ENCODE measurements at places on chromosomes 6 and 20.

DNA sequence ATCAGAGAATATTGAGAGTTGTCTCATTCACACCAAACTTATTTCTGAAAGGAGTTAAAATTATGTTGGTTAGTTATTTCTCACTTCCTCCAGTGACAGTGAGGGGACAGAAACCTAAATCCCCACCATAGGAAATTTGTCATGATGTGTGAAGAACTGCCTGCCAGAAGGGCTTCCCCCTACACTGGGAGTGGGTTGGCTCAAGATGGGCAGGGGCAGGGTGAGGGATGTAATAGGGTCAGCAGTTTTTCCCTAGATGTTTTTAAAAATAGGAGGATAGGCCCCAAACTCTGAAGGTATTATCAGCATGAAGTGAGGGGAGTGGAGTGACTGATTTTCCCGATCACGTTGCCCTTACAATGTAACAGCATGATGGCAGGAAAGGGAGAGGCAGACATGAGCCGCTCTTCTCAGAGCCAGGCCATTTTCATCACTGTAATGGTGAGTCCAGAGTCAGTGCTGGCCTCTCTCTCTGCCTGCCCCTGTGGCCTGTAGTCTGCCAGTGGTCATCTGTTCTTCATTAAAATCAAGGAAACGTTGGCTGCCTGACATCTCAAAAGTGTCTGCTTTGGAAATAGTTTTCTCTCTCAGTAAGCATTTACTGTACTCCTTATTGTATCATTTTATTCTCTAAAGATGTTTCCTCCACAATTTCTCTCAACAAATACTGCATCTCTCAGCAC is 59.8 kb upstream of the SYNJ2 start:
- no peaks in the 10 kb centered on the region for H3K4me1 ChIP-seq
- H3K27ac ChIP-seq: no peak overlapping the region
- no peak for DNase-seq
- H3K36me3 ChIP-seq: peaks cover 44% of the 10 kb centered on the region
- H3K27me3 ChIP-seq: no peaks in the 10 kb centered on the region

GRCh38 chr20:20150241-20150640 is 97.9 kb downstream of the CFAP61 start:
- no peak for DNase-seq
- no peak overlapping the region for H3K4me3 ChIP-seq
- H3K27ac ChIP-seq: no peak overlapping the region
- H3K36me3 ChIP-seq: no peaks in the 10 kb centered on the region

DNA sequence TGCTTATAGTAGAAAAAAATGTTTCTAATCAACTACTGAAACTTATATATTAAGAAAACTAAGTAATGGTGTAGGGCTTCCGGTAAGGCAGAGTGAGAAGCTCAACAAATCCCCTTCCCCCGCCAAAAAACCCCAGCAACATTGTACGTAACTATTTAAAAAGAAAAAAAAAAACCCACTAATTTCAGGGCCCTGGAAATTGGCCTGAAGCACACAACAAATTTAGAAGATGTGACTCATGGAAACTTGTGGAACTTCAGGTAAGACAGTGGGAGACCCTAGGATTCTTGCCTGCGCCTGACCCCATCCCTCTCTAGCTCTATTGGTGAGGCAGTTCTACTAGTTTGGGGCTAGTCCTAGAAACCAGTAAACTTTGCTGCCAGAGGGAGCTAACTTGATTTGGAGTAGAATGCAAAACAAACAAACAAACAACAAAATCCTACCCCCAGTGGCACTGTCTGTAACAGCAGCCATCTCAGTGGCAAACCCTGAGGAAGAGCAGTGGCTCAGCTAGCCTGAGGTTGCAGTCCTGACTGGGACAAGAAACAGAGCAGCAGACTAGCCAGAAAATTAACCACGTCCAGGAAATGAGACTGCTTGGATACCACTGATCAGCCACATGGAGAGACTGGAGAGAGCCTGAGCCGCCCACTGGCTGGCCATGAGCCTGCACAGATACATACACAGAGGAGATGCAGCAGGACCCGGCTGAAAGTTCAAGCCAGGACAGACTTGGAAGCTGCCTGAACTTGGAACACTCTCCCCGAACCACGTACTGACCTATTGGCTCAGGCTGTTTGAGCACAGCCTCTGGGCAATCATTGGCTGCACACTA is 135.1 kb downstream of the TBXT start:
- no peak overlapping the region for H3K4me3 ChIP-seq
- H3K4me1 ChIP-seq: no peaks in the 10 kb centered on the region
- no peaks in the 10 kb centered on the region for H3K27me3 ChIP-seq
- no peak for DNase-seq
- H3K36me3 ChIP-seq: no peaks in the 10 kb centered on the region

DNA sequence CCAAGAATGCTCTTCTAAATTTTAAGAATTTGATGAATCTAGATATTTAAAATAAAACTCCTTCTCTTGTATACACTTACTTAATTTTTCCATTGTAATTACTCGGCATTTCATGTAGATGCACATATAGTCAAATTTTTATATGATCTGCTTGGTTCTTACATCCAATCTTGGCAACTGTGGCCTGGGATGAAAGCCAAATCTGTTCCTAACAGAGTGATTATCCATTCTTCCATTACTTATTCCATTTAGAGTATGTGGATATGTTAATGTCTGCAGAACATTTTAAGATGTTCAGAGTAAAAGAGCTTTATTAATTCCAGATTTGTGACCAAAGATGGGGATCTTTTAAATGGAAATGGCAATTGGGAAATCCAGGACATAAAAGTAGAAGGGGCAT is 144.1 kb upstream of the PDE7B start:
- DNase-seq: no peak
- H3K4me3 ChIP-seq: no peak overlapping the region
- H3K27me3 ChIP-seq: no peaks in the 10 kb centered on the region
- no peaks in the 10 kb centered on the region for H3K36me3 ChIP-seq

DNA sequence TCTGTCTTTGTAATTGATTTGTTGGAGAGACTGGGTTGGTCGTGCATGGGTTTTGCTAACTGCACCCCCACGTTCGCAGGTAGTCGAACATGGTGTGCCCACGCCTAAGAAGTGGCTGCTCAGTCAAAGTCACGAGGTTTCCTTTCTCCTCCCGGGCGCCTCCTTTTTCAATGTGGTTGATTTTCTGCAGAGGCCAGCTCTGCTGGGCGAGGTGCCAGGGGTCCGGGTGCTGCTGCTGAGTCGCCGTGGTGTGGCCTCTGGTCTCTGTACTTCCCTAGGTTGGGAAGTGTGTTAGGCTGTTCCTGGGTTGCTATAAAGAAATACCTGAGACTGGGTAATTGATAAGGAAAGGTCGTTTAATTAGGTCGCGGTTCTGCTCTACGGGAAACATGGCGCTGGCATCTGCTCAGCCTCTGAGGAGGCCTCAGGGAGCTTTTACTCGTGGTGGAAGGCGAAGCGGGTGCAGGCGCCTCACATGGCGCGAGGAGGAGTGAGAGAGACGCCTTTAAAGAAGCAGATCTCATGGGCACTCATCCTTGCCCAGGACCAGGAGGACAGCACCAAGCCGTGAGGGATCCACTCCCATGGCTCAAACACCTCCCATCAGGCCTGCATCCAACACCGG is 14.1 kb downstream of the OSBPL2 start:
- peaks cover 24% of the 10 kb centered on the region for H3K36me3 ChIP-seq
- no peaks in the 10 kb centered on the region for H3K4me1 ChIP-seq
- no peak overlapping the region for H3K4me3 ChIP-seq
- no peak for DNase-seq
- no peak overlapping the region for H3K27ac ChIP-seq

DNA sequence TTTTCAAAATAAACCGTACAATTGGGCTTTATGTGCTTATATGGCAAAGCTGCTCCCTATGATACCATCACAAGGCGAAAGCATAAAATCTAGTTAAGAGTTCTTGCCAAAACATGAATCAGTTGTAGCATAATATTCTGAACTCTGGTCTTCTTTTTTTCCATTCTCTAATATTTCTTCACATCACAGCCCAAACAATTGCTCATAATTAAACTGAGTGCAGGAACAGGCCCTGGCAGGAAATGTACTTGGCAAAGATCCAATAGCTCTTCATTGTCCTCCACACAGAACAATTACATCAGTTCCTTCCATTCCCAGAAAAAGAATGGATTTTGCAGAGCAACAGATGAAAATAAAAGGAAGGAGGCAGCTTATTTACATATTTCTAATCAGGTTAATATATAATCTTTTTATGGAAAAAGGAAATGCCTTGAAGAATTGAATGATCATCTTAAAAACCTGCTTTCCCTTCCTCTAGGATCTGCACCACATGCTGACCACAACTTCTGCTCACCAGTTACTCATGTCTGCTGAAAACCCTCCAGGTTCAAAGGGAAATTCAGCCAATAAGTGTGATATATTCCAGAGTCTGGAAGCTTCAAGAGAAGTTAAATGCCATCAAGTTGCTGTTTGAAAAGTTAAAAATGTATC is 123.3 kb upstream of the COL21A1 start:
- no peak overlapping the region for H3K4me3 ChIP-seq
- H3K27ac ChIP-seq: no peak overlapping the region
- no peaks in the 10 kb centered on the region for H3K27me3 ChIP-seq
- DNase-seq: no peak

DNA sequence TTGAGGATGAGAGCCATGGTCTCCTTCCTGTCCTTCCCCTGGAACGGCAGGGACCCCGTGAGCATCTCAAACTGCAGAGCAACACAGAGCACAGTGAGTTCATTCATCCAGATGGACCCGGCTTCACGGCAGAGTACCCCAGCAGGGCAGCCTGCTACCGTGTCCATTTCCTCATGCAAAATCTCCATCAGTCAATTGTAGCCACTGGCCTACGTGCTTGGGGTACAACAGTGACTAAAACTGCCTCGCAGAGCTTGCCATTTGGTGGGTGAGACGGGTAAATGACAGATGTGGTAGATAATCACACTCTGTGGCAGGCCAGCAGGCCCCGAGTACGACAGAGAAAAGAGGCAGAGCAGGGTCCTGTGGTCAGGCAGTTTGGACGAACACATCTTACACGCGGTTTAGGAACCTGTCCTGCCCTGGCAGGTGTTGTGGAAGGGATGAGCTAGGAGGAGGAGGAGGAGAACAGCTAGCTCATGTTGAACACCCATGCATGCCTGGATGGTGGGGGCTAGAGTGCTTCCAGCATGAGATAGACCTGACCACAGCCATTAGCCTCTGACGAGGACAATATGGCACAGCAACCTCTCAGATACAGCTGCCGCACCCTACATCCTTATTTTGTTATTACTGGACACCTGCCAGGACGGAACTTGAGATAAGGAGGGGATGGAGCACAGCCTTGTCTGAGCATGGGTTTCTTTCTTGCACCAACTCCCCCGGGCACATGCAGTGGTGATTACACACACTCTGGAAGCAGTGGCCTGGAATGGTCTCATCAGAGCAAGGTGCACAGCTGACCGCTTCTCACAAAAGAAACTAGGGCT is 95.6 kb downstream of the RAMACL start:
- no peak overlapping the region for H3K4me3 ChIP-seq
- no peaks in the 10 kb centered on the region for H3K27me3 ChIP-seq
- H3K4me1 ChIP-seq: peaks cover 12% of the 10 kb centered on the region
- H3K27ac ChIP-seq: no peak overlapping the region
- no peaks in the 10 kb centered on the region for H3K36me3 ChIP-seq
- no peak for DNase-seq

GRCh38 chr6:50185006-50185405 is 135.3 kb upstream of the DEFB112 start:
- DNase-seq: no peak
- no peak overlapping the region for H3K4me3 ChIP-seq
- no peaks in the 10 kb centered on the region for H3K4me1 ChIP-seq
- no peak overlapping the region for H3K27ac ChIP-seq
- no peaks in the 10 kb centered on the region for H3K27me3 ChIP-seq

DNA sequence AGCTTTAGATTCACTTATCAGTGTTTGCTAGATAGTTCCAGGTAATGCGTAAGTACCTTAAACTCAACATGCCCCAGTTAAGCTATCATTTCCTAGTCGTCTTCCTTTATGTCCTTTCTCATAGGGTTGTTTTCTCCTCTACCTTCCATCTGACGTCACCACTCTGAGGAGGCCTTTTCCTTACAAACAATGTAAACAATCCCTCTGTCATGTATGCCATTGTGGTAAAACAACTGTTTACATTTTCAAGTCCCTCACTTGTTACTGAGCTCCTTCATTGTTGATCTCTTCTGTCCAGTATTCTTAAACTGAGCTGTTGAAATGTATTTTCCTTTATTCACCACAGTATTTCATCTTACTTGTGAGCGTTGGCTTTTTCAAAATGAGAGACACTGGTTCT is 45.4 kb upstream of the PLCG1 start:
- peaks cover 2% of the 10 kb centered on the region for H3K4me1 ChIP-seq
- DNase-seq: no peak
- no peak overlapping the region for H3K27ac ChIP-seq

- DNase-seq: no peak
- no peaks in the 10 kb centered on the region for H3K36me3 ChIP-seq
- H3K4me1 ChIP-seq: peaks cover 14% of the 10 kb centered on the region
- H3K4me3 ChIP-seq: no peak overlapping the region
- H3K27ac ChIP-seq: no peak overlapping the region
- peaks cover 15% of the 10 kb centered on the region for H3K27me3 ChIP-seq
These were observed 3.2 kb upstream of the SOX4 start for GRCh38 chr6:21590346-21590745.

DNA sequence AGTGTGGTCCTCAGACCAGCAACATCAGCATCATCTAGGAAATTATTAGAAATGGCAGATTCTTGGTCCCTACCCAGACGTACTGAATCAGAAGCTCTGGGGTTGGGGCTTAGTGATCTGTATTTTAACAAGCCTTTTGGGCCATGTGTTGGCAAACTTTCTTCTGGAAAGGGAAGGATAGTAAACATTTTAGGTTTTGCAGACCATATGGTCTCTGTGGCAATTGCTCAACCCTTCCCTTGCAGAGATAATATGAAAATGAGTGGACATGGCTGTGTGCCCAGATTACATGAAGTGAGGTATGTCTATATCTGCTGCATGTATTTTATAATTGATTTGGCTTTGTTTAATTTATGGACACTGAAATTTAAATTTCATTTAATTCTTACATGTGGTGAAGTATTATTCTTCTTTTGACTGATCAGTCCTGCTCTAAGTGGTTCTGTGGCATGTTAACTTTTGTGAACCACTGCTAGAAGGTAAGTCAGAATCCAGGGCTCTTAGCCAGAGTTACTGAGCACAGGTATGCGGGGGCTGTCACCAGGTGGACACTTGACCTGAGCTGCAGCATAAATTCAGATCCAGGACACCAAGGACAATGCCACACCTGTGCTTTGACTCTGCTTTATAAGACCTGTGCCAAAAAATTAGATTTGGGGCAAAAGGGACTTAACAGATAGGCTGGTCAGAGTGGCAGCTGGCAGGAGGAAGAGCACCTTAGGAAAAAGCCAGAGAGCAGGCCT is 43.2 kb downstream of the LY86 start:
- no peaks in the 10 kb centered on the region for H3K27me3 ChIP-seq
- DNase-seq: no peak
- H3K4me1 ChIP-seq: no peaks in the 10 kb centered on the region
- H3K27ac ChIP-seq: no peak overlapping the region
- H3K4me3 ChIP-seq: no peak overlapping the region

Measured in effector memory CD4-positive, alpha-beta T cell (primary cell).